Activated T-helper 1 cell treated with Interleukin-2 at 50 U/mL for 16 hours (primary cell): ENCODE measurements at places on chromosomes 1 and 21.

- DNase-seq: no peak
Observed at GRCh38 chr1:224512600-224513151, 78.1 kb upstream of the WDR26 start.

- no peak for DNase-seq
Observed at GRCh38 chr1:215005656-215006345, 76.7 kb upstream of the KCNK2 start.

GRCh38 chr1:117093091-117093534 lies 28.4 kb downstream of the TRIM45 start:
- DNase-seq: no peak

DNA sequence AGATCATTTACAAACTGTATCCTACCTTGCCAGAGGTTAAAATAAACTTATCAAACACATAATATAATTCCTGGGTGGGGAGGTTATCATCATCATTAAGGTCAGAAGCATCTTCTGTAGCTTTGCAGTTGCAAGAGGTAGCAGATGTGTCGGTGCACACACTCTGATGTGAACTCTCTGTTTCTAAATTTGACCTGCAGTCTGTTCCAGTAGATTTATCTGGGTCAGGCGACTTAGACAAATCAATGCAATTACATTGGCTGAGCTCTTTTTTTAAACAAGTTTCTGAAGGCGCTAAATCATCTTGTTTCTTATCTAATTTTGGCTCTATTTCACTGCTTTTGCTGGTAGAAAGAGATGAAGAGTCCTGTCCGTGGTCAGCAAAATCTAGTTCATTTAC lies 70.4 kb downstream of the PRPF38A start:
- no peak for DNase-seq

DNA sequence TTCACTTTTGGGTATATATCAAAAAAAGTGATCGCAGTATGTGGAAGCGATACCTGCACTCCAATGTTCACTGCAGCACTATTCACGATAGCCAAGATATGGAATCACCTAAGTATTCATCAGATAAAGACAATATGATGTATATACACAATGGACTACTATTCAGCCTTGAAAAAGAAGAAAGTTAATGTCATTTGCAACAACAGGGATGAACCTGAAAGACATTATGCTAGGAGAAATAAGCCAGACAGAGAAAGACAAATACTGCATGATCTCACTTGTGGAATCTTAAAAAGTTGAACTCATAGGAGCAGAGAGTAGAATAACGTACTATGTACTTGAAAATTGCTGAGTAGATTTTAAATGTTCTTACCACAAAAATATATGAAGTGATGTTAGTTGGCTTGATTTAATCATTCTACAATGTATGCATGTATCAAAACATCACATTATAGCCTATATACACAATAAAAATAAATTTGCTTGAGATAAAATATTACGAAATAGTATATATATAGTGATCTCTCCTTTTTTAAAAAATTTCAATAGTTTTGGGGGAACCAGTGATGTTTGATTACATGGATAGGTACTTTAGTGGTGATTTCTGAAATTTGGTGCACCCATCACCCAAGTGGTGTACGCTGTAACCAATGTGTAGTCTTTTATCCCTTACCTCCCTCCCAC lies 56.0 kb downstream of the DTL start:
- no peak for DNase-seq

DNA sequence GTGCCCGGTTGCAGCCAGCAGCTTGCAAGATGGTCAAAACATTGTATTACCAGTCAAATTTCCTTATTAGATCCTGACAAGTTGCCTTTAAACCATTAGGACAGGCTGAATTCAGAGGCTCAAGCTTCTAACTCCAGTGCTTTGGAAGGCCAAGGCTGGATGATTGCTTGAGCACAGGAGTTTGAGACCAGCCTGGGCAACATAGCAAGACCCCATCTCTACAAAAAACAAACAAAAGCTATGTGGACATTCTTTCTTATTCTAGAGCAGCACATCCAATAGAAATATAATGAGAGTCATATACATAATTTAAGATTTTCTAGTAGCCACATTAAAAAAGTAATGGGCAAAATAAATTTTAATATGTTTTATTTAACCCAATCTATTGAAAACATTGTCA lies 149.3 kb downstream of the RUNX1 start:
- DNase-seq: no peak

DNA sequence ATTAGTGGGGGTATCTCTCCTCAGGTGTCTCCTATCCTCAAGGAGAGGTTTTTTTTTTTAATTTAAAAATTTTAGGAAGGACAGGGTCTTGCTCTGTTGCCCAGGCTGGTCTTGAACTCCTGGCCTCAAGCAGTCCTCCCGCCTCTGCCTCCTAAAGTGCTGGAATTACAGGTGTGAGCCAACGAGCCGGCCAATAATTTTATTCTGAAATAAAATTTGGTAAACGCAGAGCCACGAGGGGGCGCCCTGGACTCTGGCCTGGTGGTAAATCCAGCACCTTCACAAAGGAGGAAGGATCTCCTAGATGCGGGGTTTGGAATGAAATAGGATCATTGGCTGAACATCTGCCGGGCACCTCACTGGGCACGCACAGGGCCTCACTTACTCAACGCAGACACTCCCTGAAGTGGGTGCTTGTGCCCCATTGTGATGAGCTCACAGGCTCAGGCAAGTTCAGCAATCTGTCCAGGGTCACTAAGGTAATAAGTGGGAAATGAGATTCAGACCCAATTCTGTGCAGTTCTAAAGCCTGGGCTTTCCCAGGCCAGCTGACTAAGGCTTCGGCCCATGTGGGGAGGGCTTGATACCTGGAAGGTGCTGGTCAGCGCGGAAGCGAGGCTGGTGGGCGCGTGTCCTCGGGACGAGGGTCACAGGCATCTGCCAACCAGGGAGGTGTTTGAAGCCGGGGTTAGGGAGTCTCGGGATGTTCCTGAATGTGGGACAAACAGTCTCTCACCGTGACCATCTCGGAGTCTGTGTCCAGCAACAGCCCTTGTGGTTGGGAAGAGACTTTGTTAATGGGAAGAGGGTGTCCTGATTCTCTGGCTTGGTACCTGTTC lies 32.7 kb upstream of the ETV3 start:
- no peak for DNase-seq

GRCh38 chr21:45700461-45700860 lies 56.9 kb downstream of the PCBP3 start:
- DNase-seq: no peak

DNA sequence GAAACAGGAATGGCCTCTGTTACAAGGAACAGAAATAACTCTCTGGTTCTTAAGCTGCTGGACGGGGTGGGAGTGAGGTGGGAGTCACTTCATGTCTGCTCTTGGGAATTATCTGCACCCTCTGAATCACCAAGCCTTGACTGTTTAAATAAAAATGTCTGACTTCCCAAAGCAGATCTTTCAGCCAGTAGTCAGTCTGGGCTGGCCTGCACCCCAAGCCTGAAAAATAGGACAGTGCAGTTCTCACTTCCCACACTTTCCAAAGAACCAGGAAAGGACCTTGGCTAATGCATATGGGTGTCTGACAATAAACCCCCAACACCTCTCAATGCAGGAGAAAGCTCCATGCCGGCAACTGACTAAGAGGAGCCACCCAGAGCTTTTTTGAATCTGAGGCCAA lies 796 bp downstream of the S100A7 start:
- no peak for DNase-seq

- DNase-seq: no peak
Observed at GRCh38 chr1:151002051-151002450, 4.7 kb downstream of the MINDY1 start.

DNA sequence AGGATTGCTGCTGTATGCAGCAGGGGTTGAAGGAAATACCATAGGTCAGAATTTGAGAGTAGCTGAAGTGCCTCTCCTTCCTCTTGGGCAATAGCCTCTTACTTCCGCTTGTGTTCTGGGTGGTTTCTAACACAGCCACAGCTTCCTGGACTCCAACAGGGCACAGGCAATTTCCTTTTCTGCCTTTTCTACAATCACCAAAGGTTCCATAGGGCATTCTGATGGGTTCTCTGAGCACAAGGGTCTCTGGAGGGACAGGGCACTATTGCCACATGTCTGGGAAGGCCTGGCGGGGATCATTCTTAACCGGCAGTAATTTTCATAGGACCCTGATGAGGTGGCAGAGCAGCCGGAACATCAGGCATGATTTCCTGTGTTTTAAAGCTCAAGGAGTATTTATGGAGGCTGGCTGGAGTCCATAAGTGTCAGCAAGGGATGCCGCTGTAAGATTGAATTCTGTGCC lies 5.5 kb upstream of the AGTRAP start:
- no peak for DNase-seq

GRCh38 chr21:39650306-39650705 lies 37.6 kb downstream of the B3GALT5 start:
- no peak for DNase-seq

GRCh38 chr1:162384601-162385279 lies 3.2 kb downstream of the C1orf226 start:
- DNase-seq: no peak

- no peak for DNase-seq
Observed at GRCh38 chr1:206847337-206847834, 18.0 kb upstream of the IL20 start.

GRCh38 chr1:161351482-161351881 lies 16.2 kb downstream of the CFAP126 start:
- DNase-seq: no peak

GRCh38 chr1:159580340-159580739 lies 7.3 kb upstream of the APCS start:
- no peak for DNase-seq

- DNase-seq: no peak
Observed at GRCh38 chr1:85865213-85865612, 157.0 kb upstream of the ZNHIT6 start.

DNA sequence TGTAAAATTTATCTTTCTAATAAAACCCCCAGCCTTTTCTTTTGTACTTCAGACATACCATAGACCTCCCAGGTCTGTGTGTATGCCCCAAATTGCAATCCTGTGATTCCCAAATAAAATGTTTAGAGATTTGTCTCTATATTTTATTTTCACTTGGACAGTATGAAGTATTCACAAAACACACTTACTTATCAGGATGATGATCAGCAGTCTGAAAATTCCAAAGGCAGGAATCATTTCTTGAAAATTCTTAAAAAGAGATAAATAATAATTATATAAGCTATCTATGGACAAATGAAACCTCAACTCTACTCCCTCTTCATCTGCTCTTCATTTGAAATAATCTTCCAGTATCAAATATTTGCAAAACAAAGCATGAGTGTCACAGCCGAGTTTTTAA lies 11.6 kb upstream of the GJA9 start:
- no peak for DNase-seq

DNA sequence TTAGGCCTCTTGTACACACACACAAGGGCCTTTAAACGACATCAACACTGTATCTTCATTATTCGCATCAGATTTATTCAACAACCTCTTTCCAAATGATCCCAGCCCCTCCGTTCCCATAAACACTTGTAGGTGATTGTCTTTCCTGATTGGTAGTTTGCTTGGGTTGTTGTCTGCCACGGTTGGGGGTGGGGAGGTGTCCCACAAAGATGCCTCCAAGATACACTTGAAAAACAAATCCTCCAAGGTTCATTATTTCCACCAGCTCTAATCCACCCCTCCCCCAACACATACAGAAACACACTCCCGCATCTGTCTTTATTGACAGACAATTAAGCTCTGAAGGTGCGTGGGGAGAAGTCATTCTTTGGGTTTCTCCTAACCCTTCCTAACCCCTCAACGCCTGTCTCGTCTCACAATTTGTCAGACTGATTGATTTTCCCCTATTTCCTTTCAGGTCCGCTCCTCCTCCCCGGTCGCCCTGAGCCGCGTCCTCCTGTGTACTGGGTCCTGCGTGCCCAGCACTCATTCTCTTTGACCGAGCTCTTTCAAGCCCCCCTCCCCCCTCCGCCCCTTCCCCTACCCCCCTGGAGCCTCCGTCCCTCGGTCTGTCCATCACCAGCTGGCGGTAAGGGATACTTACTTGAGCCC lies 1.4 kb downstream of the WDR26 start:
- DNase-seq: no peak

- no peak for DNase-seq
Observed at GRCh38 chr1:180981596-180982387, 40.9 kb downstream of the STX6 start.

DNA sequence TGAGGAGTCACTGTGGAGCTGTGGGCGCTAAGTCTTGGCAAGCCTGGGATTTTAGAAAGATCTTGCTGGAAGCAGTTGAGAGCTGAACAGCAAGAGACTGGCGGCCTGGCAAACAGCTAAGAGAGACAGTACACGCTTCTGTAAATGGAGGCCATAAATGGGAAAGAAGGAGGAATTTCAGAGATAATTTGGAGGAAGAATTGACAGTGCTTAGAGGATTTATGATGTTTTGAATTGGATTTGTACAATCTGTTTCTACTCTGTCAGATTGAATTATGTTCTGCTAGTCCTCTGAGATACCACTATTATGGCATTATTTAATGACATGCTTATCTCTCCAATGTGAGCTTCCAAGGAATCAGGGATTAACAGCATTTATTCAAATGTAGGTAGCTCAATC lies 50.1 kb downstream of the ABCA4 start:
- no peak for DNase-seq

- no peak for DNase-seq
Observed at GRCh38 chr1:75198163-75198562, 64.0 kb downstream of the LHX8 start.

DNA sequence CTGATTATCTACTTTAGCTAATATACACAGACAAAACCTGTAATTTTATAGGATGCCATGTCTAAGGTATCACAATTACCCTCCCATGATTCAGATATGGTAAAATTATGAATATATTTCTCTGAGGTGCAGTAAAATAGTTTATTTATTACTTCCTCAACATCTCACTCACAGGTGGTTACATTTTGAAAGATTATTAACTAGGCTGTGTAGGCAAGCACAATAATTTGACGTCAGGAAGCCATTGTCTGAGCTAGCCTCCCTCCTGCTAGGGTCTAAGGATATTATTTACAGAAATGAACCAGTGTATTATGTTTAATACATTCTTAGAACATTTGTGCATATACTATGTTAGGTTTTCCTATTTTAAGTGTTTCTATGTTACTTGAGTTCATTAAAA lies 69.9 kb upstream of the ADGRL2 start:
- no peak for DNase-seq

- no peak for DNase-seq
Observed at GRCh38 chr1:196148367-196148970, 459.8 kb downstream of the KCNT2 start.

DNA sequence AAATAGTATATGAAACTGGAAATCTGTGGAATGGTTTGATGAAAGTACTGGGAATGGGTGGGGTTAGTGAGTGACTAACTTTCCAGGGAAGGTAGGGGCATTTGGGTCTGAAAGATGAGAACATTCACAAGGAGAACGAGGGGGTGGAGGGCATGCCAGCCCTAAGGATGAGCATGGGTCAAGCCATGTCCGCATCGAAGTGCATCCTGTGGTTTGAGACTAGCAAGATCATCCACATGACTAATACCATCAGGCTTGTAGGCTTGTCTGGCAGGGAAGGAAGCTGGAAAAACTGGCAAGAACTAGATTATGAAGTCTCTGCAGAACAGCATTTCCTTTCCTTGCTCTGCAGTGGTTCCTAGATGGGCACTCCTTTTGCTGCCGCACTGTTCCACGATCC lies 70.4 kb upstream of the UBE2U start:
- DNase-seq: no peak

DNA sequence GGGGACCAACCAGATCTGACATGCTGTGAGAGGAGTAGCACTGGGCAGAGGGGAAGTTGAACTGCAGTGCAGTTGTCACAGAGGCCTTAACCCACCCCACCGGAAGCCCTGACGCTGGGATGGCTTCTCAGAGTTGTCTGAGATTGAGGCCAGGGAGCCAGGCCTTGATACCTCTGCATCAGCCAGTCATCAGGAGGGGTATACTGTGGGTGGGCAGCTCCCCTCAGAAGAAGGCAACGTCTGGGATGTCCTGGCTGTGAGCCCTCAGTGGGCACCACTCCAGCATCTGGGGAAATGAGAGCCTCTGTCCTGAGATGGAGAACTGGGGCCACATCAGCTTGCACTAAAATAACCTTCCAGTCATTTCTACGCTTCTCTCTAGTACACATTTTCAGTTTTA lies 47.9 kb upstream of the BCAR3 start:
- no peak for DNase-seq
